ENCODE measurements at places on chromosomes 2 and 18.

DNA sequence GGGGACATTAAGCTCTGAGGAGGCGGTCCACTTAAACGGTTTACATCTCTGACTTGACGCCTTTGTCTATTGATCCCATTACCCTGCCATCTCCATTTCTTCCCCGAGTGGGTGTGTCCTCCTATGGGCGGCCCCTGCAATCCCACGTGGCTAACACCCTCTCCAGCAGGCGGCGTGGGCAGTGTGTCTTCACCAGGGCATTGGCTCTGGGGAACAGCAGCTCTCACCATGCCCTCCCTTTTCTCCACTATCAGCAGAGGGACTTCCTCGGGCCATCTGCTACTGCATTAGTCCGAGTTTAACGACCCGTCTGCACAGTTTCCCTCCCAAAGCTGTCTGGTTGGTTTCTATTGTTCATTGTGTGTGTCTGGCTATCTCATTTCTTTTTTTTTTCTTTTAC, 511.9 kb upstream of the NRP2 start:
- peak; percentile 88 for DNase-seq

DNA sequence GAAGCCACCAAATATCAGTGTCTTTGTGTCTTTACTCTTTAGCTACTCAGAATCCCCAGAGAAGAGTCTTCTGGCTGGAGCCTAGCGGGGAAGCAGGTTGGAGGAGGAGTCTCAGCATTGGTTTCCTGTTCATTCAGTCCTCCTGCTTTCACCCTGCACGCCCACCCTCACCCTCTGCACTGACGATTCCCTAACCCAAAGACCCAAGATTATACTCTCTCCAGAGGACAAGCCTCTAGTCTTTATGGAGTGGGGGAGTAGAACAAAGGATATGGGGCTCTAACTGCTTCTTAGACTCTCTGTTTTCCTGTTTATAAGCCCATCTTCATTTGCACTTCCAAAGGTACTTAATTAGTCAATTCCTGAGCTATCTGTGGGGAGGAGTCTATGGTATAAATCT, 338.8 kb downstream of the AGPS start:
- DNase-seq = no peak

GRCh38 chr18:76522122-76522503, 27.1 kb upstream of the ZNF516 start:
- DNase-seq = no peak

DNA sequence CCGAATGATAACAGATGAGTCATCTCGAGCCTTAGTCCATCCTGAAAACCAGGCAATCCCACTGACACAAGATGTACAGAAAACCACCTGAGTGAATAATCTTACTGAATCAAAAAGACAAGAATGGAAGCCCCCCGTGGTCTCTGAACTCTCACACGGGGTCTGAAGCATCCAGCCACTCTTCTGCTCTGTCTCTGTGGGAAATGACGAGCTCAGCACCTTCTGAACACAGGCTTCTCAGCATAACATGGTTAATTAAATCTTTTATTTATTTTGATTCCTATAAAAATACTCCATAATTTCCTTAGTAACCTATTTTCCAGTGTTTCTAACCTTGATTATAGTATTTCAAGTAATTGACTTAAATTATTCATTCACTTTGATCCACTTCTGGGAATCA, 203.7 kb downstream of the TMEM163 start:
- no peak for DNase-seq

DNA sequence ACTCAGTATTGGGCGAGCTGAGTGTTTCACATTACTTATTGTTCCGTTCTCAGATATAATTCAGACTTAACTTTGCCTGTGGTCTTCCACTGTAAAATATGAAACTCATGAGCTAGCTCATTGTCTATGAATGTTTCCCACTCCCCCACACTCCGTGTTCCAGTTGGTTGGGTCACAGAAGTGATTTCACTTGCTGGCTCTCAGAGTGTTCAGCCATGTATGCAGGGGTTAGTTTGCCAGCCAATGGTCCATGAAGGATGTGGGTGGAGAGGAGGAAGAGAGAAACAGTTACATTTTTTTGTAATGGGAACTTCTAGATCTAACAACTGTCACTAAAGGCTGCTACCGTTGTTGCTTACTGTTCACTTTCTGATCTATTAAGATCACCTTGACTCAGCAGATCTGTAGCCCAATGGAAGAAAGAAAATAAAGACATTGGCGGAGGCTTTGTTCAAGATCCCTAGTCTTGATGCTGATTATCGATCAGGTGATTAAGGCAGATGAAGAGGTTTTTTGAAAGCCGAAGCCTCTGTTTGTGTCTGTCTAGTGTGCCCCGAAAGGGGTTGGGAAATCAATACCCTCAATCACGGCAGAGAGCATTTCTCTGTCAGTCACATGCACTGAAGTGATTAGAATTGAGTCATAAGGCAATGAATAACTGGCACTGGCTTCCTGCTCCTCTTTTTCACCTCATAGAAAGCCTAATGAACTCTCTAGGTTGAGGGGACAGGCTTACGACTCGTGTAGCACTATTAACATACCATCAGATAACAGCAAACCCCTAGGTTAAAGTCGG, 279.7 kb upstream of the FIGN start:
- no peak for DNase-seq

DNA sequence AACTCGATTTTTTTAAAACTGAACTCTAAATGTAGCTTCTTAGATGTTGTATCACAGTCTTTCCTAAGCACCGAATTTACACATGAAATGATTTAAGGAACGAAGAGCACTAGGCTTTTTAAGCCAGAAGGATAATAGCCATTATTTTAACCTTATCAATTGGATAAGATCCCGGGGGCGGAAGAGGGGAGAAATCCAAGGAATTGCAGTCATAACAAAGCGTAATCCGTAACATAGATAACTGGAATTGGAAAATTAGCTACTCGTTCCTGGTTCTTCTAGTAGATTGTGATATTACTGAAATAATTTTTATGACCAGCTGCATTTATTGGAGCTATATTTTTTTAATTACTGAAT, 988 bp upstream of the KANSL1L start:
- no peak for DNase-seq

DNA sequence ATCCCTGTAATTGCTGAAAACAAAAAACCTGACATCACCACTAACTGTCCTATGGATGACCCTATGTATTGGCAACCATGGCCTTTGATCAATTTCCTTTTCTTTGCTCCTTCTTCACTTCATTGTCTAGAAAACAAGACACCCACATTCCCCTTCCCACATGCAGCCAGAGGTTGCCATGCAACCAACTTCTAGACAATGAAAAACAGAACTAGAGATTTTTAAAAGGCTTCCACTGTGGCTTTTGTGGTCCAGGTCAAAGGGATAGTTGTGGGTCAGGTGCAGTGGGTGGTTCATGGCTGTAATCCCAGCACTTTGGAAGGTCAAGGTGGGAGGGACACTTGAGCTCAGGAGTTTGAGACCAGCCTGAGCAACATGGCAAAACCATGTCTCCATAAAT, 139.3 kb upstream of the DOK6 start:
- DNase-seq = no peak

DNA sequence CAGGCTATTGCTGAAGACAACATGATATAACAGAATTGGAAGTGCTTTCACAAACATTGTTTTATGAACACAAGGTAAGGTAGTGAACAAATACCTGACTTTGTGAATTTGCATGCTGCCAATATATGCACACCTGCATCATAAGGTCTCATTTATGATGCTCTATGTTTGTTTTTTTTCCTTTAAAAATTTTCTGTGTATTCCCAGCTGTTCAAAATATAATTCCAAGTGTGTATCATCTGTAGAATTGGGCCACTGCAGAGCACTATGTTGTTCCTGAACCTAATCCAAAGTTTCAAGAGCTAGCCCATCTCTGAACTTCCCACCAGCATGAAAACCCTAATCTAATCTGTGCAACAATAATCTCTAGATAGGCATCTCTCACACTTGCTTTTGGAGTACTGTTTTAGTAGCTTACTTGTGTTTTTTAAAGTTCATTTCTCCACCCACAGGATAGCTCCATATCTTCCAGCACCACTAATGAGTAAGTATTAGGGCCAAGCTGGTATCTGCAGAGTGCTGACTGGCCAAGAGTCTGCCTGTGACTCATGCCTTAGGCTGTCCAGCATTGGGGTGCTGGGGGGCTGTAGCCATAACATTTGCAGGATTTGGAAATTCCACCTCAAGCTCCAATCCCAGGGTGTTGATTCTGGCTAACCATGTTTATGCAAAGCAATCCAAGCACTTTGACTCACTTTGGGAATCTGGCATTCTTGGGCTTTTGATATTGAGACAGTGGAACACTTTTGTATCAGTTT, 208.2 kb upstream of the REV1 start:
- DNase-seq = no peak

DNA sequence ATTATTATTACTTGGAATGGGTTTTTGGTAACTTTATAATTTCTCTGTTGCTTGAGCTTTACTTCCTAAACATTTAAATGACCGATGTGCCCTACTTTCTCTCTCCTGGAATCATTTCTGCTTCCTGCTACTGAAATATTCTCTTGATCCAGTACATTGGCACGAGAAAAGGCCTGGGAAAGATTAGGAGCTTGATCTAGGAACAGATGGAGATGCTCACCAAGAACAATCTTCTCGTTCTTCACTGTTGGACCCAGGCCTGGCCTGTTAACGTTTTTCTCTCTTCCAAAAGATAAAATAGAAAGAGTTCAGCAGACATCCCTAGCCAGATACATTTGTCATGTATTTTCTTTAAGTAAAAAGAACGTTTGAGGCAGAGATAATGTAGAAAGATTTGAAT, 1356.8 kb upstream of the CRIM1 start:
- no peak for DNase-seq

DNA sequence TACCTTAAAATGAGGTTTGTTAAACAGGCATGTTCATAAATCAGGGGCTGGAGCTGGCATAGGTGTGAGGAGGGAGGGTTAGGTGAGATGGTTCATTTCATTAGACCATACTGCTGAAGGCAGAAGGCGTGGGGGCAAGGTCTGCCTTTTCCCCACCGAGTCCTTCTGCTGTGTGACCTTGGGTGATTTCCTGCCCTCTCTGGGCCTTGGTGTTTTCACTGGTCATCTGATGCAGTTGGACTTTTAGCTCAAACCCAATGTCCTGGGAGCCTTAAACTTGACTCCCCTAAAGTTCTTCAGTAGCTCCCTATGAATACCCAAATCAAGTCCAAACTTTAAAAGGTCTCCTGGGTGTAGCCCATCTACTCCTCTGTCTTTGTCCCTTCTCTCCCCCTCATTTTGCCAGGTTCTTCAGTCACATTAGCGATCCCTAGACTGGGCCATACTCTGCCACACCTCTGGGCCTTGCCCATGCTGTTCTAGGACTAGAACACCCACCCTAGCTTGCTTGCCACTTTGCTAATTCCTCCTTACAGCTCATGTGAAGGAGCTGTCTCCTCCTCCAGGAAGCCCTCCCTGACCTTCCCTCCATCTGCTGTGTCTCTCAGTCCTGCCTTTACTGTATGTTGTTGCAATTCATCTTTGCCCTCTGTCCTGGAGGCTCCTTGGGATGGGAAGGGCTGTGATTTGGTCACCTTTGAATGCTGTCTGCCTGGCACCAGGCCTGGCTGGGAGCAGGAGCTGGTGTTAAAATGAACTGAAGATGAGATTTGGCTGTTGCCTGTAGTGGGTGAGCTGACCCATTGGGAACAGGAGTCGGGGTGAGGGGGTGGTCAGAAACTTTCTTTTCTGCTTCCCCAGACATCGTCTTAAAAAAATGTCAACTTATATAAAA, 85.4 kb upstream of the HS6ST1 start:
- no peak for DNase-seq

- no peak for DNase-seq
These were observed 44.5 kb downstream of the DNER start for GRCh38 chr2:229669841-229670240.

GRCh38 chr18:77160515-77160914, 27.9 kb upstream of the MBP start:
- DNase-seq = no peak

DNA sequence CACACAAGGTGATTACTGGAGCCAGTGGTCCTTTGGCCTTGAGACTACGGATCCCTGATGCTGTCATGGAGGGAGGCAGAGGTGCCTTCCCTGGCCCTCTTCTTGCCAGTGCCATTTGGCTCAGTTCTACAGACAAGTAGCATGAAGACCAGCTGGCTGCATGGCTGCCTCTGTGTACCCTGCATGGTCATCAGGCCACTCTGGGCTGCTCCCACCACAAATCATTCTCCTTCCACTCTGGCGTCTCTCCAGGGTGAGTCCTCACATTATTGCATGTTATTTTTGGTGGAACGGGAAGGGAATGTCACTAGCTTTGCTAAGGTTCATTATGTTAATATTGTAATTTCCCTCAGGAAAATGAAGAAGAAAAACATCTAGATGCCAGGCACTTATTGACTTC, 229.8 kb downstream of the VAPA start:
- no peak for DNase-seq

GRCh38 chr2:220785178-220785577, 786.9 kb downstream of the EPHA4 start:
- no peak for DNase-seq

DNA sequence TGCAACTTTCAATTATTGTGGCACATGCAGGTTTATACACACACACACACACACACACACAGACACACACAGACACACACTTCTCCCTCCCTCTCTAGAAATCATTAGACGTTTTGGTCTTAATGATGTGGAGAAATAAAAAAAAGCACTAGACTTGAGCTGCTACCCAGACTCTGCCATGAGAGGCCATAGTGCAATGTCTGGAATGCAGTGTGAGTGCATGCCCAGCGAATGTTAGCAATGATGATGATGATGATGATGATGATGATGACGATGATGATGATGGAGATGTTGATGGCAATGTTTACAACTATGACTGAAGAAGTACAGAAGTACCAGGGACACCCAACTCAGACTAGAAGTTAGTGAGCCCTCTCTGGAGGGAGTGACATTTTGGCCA, 23.8 kb upstream of the KLHL29 start:
- DNase-seq = no peak

DNA sequence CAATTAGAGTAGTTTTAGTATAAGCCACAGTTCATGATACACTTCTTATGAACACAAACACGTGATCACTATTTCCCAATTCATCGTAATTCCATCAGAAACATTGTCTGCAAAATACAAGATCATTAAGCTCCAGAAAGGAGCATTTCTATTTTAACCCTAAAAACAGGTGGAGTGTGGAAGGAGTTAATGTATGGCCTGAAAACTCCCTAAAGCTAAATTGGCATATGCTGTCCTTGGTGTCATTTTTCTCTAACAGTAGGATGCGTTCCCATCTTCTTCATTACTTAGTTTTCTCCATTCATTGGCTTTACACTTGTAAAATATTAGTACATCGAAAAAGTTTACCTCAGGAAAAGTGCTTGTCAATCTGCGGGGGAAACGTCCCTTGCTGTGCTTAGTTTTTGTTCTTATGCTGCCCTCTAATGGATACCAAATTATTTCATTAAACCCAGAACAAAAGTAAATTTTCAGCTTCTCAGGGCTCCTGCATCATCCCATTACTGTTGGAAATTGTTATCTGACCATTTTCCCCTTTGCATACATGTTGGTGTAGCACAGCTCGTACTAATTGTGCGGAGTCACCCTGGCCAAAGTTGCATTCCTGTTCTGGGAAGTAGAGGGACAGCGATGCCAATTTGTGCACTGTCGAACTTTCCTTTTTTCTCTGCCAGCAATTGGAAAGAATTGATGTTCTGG, 153.4 kb downstream of the GPD2 start:
- no peak for DNase-seq
